Activated CD4-positive, alpha-beta T cell treated with anti-CD3 and anti-CD28 coated beads, Interleukin-10, Interleukin-2, amounts not matched to agents 100 ng/mL and 50 ng/mL, durations not matched to agents 16 hours and 8 hours (primary cell): ENCODE measurements at places on chromosomes 5 and 9.
A peak's percentile ranks its signal among the peaks of the same experiment; 100 is the strongest.

GRCh38 chr5:124725622-124726258 lies 20.7 kb downstream of the ZNF608 start:
- no peak for DNase-seq

DNA sequence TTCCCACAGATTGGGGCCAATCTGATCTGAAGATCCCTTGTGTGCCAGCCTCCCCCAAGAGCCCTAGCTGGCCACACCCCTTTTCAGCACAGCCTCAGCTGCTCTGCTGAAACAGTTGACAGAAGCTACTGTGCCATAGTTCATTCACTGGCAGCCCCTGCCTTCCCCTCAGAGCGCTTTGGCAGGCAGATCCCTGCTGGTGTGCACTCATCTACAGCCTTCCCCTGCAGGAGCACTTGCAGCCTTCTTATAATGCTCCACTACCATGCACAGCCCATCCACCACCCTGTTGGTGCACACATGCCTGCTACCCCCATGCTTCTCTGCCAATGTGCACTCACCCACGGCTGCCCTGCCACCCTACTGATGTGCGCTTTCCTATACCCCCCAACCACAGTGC lies 471.3 kb downstream of the MTRR start:
- no peak for DNase-seq

DNA sequence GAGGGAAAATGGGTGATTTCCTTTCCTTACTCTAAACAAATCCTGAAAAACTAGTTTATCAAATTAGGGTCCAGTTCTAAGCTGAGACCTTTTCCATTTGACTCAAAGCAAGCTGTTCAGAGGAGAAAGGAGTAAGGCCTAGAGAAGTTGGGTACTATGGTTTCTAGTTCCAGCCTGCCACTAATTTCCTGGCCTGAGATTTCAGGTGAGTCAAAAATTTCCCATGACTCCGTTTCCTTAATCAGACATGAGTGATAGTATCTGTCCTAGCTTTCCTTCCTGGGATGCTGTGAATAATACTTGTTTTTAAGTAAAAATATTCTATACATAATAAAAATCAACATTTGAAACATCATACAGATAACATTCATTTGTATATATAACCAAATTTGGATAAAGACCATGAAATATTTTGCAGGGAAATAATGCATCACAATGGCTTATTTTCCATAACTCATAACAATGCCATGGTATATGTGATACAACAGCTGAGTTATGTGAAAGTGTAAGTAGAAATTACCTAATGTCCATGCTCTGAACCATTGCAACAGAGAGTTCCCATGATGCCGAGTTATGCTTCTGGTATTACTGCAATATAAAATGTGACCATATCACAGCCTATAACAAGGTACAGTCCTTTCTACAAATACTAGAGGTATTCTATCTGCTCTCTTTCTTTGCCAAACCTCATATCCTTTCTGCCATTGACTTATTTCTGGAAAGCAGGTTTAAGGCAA lies 142.7 kb downstream of the MLLT3 start:
- DNase-seq: no peak

- no peak for DNase-seq
These were observed 173.4 kb upstream of the NR3C1 start for GRCh38 chr5:143576711-143577484.

- peak; percentile 34 for DNase-seq
These were observed 782 bp downstream of the BICD2 start for GRCh38 chr9:92763721-92764380.

- DNase-seq: no peak
These were observed 136.6 kb upstream of the GPR151 start for GRCh38 chr5:146652547-146652946.

GRCh38 chr9:87678650-87679355 lies 47.1 kb upstream of the CTSL start:
- peak; percentile 44 for DNase-seq

DNA sequence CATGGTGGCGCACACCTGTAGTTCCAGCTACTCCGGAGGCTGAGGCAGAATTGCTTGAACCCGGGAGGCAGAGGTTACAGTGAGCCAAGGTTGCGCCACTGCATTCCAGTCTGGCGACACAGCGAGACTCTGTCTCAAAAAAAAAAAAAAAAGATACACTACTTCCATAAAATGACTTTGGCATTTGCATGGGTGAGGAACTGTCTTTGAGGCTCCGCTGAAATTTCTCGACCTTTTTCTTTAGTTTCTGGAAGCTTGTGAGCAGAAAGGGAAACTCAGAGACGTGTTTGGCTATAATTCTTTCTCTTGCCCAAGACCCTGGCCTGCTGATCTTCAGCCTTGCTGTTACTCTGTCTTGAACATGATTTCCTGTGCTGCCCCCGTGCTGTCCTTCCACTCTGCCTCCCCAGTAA lies 37.3 kb downstream of the SPIN1 start:
- no peak for DNase-seq

DNA sequence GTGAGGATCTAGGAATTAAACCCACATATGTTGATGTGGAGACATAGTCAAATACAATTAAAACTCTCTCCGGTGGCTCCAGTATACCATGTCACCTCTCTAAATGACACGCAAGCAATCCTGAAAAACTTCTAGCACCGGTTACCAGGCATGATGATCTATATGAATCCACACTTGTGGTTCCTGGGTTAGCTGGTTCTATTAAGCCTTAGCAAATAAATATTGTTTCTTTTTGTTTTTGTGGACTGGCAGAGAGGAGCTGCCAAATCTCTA lies 104.8 kb downstream of the SEC61B start:
- DNase-seq: no peak

GRCh38 chr5:32172923-32173266 lies 1.2 kb downstream of the GOLPH3 start:
- no peak for DNase-seq

DNA sequence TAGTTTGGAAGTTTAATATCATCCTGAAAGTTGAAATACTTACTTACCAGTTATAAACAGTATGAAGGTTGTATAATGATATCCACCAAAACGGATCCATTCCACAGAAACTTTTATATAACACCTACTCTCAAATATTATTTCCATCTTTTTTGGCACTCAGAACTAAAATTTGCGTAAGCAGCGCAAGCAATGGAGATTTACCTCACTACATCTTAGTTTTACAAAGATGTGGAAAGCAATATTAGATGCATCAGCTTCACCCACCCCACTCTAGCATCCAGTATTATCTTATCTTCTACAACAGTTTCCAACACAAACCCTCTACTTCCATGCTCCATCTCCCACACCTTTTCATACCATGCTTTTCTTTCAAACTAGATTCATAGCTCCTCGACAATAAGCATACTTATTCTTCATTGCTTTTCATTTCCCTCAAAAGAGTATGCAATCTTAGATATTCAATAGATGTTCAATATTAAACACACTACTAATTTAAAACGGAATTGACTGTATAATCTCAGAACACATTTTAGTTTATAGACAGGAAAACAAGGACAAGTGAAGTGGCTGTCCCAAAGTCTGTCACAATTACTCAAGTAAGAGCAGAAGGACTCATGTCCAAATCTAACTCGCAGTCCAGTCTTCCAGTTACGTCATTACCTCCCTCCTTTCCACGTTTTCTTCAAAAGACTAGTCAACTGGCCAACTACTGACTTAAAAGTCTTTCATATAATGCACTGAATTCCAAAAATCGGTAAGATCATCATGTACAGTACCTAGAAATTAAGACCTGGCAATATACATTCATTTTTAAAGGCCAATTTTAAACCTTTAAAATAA lies 2.2 kb downstream of the PPP2CA start:
- DNase-seq: no peak

DNA sequence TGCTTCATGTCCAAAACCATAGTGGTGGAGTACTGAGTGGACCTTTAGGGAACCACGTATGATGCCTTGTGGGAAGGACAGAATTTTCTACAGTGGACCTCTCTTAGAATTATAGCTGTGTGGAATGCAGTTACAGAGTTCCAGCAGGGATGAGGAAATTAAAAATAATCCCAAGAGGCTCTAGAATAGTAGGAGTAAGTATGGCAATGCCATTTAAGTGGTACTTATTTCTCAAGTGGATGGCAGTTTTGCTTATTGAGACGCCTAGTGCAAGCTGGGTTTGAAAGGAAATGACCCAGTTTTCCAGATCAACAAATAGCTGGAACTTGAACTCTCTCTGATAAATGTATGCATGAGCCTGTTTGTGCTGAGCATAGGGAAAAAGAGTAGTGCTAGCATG lies 431.6 kb downstream of the PRR16 start:
- DNase-seq: no peak

DNA sequence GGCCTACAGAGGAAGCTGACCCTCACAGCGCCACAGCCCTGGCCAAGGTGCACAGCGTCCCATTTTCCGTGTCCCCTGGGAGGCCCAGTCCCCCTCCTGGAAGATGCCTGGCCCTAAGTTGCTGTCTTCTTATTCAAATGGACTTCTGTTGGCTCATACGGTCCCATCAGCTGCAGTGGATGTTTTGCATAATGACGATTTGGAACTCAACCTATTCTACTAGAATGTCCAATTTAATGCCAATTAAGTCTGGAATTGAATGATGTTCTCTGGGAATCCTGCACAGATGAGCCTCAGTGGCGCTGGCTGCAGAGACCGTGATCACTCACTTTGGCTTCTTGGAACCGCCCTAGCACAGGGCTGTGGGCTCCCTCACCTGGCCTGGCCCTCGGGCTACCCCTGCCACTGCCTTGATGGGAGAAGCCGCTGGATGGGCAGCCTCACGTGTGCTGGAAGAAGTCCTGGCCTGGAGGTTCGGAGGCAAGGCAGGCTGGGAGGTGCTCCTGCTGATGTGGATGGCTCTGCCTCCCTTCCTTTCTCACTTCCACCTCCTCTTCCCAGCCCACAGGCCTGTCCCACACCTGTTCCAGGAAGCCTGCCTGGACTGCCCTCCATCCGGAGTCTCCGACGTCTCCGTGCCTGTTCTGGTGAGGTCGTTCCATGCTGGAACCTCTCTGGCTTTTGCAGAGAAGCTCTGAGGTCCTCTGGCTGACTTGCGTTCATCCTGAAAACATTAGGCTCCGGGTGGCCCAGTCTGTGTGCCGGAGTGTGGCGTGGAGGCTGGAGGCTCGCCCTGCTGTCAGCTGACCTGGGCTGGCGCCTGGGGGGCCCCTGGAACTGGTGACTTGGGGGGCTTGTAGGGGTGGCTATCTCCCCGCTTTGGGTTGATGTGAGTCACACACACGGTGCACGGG lies 147.1 kb downstream of the RXRA start:
- no peak for DNase-seq
